ENCODE measurements at places on chromosomes 7 and 10.
A peak's percentile ranks its signal among the peaks of the same experiment; 100 is the strongest.

- DNase-seq = peak; percentile 79
Observed at GRCh38 chr10:95229724-95230627, 35.9 kb downstream of the ACSM6 start.

GRCh38 chr7:18177815-18178660, 150.4 kb upstream of the PRPS1L1 start:
- DNase-seq = no peak

GRCh38 chr7:134948736-134949135, 37.6 kb upstream of the AGBL3 start:
- DNase-seq = no peak

DNA sequence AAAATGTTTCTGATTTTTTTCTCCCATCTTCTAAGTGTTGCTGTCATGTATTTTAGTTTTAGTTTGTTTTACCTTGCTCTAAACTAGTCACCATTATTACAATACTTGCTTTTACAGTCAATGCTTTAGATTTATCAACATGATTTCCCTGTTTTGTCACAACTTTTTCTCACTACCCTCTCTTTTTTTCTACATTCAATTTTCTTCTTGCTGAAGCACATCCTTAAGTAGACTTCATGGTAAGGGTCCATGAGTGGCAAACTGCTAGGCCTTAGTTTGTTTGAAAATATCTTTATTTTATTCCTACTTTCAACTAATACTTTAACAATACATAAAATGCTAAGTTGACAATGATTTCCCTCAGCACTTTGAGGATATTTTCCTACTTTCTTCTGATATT, 173.5 kb downstream of the DNAJC1 start:
- DNase-seq = no peak

- DNase-seq = no peak
Observed at GRCh38 chr10:130411496-130412085, 275.4 kb downstream of the GLRX3 start.

DNA sequence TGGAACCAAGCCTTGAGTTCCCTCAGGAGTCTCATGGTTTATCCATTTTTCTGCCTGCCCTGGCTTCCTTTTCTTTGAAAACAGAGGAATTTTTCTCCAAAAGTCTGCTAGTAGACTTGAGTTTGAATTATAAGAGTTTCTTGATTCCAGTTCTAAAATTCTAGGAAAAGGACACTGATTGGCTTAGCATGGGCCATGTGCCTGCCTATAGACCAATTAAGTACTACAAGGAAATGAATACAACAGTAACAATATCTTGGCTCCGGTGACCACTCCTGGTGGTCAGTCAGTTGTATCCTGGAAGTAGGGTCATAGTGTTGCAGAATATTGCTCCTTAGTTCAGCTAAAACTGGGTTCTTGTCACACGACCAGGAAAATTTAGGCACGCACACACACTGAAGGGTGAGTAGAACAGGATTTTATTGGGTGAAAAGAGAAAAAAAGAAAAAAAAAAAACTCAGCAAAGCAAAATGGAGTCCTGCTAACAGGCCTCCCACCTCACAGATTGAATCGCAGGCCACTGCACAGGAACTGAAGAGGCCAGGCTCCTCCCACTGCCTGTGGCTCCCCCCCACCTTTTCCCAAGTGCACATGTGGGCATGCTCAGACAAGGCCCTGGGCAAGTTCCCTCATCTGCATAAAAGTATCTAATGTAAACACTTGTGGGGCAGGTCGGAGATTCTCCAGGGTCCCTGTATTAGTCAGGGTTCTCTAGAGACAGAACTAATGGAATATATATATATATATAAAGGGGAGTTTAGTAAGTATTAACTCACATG, 155.1 kb downstream of the LYZL1 start:
- DNase-seq = no peak

- no peak for DNase-seq
Observed at GRCh38 chr10:29389935-29390334, 101.1 kb downstream of the LYZL1 start.

DNA sequence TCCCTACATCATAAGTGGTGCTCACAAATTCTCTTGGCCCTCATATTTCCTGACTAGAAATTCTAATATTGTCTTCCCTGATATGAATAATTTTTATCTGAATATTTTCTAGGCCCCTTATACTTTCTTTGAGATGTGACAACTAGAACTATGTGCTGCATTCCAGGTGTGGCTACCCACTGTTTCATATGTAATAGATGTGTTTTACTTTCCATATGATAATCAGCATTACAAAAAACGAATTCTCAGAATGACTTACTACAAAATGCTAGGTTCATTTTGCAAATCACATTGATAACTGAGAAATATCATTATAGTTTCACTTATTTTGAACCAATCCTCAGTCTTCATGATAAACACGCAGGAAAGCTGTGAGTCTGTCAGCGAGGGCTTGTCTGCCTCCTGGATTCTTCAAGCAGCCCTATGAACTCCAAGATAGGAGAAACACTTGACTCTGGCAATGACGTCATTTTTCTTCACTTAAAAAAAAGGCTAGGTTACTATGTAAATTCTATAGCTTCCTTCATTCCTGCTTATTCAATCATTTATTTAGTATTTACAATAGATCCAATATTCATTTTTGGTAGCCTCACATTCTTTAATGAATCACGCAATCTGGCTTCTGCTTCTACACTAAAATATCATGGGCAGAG, 4.6 kb downstream of the WEE2 start:
- DNase-seq = no peak

All from AG09319 (cell line).